ENCODE measurements at places on chromosomes 7 and 10.

- DNase-seq = no peak
These were observed 34.2 kb upstream of the ANKRD2 start for GRCh38 chr10:97538411-97538810.

DNA sequence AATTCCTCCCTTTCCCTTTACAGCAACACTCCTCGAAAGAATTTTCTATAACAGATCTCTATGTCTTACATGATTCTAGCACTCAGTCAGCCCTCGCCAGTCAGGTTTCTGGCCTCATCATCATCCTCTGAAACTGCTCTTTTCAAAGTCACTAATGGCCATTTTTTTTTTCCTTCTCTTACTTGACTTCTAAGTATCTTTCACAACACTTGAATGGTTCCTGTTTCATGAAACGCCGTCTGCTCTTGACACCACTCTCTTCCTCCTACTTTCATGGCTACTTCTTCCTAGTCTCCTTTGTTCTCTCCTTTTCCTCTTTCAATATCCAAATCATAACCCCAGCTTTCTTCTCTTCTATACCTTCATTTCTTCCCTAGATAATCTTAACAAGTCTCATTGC, 100.5 kb upstream of the NRP1 start:
- no peak for DNase-seq

GRCh38 chr10:118839348-118839747, 84.6 kb upstream of the CACUL1 start:
- DNase-seq = no peak

DNA sequence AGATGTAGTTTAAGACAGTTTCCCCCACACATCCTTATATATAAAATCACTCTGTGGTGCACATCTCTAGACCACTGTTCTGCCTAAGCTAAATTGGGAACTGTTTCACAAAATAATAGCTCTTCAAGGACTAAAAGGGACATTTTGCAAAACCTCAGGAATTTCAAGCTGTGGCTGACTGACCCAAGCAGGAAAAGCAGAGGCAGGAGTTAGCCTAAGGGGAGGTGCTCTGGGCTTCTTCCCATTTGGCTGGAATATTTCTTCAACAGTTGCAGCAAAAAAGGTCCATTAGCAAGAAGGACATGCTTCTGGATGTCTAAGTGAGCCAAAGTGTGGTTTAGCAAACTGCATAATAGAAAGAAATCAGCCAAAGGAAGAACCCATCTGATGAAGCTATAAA, 551.2 kb upstream of the ANKRD30A start:
- DNase-seq = no peak

DNA sequence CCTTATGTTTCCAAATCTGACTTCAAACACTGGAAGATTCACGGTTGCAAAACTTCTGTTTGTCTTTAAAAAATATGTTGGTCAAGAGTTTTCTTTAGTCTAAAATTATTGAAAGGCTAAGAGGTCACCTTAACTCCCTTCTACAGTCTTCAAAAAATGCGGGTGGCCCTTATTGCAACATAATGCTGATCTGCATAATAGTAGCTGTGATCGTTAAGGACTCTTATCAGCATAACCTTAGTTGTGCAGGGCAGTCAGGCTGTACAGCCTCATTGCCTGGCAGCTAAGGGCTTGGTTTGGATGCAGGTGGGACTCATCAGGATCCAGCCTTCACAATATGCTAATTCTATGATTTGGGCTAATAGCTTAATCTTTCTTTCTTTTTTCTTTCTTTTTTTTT, 15.0 kb downstream of the KIAA1217 start:
- no peak for DNase-seq

- no peak for DNase-seq
These were observed 8.1 kb downstream of the AOC1 start for GRCh38 chr7:150860291-150860977.

- no peak for DNase-seq
These were observed 94.4 kb upstream of the NEBL start for GRCh38 chr10:20991526-20991925.

GRCh38 chr10:93711891-93712290, 9.5 kb upstream of the FRA10AC1 start:
- DNase-seq = no peak

- DNase-seq = no peak
These were observed 652.3 kb upstream of the MGMT start for GRCh38 chr10:128814782-128815181.

GRCh38 chr7:157684909-157685429, 348.2 kb downstream of the DNAJB6 start:
- no peak for DNase-seq

DNA sequence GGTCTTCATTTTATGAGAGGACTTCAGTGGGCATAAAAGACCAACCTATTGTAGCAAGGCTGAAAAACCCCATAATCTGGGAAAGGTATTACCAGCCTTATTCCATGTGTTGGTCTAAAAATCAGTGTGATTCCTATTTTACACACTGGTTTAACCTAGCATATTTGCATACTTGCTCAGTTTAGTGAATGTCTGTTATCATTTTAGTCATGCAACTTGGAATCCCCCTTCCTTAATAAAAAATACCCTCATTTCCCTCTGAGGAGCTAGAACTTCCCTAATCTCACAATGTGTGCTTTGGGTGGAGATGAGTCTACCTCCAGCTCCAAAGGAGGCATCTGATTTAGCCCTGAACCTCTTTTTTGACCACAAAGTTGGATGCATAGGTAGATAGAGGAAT, 312.8 kb upstream of the SORCS1 start:
- DNase-seq = no peak

DNA sequence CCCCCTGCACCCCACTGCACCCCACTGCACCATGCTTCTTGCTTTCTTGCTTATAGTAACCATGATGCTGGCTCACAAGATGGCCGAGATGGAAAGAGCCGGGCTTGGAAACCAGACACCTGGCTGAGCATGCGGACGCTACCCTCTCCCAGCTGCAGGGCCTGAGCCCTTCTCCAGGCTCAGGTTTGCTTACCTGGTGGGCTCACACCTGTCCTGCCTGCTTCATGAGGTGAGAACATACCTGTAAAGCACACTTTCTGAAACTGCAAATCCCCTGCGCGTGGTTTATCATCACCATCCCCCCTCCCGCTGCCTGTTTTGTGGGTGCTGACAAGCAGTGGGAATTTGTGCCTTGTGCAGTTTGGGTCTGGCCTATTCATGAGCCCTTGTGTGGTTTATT, 302.7 kb downstream of the GLRX3 start:
- no peak for DNase-seq

DNA sequence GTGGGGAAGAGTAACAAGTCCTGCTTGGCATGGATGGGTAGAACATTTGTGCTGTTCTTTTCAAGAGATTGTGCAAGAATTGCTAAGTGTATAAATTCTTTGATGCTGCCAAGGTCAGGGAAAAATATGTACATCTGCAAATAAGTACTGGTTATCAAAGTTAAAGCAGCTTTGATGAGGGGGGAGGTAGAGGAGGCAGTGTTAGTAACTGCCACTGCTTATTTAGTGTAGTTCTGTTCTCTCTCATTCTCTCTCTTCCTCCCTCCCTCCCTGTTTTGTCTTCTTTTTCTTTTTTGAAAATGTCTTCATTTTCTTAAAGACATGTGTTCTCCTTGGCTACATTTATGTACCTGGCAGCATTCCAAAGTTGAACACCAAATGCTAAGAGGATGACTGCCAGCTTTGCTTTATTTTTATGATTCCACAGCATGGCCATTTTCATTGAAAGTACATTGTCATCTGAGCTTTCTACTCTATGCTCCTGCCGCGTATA, 18.6 kb downstream of the CACNB2 start:
- DNase-seq = no peak

Data from stimulated activated CD8-positive, alpha-beta memory T cell treated with anti-CD3 and anti-CD28 coated beads, Interleukin-7, amount 100 ng/mL, for 24 hours (primary cell).